ENCODE measurements at places on chromosomes 1 and 21. TPM values are rescaled to one million over a fixed set of nuclear protein-coding genes. Genes with fewer than 3 reads are reported as not detected.

Gene HOOK1
- 0.90 TPM for total RNA-seq

Gene TMEM50B
- 18.7 TPM for total RNA-seq

Gene CCSAP
- total RNA-seq: 13.1 TPM

Gene GPA33
- not detected for total RNA-seq

Gene DIRAS3
- total RNA-seq: 0.21 TPM

Gene NECTIN4
- 0.05 TPM for total RNA-seq

Gene KCNJ6
- total RNA-seq: not detected
